ENCODE measurements at places on chromosomes 7 and 10.

DNA sequence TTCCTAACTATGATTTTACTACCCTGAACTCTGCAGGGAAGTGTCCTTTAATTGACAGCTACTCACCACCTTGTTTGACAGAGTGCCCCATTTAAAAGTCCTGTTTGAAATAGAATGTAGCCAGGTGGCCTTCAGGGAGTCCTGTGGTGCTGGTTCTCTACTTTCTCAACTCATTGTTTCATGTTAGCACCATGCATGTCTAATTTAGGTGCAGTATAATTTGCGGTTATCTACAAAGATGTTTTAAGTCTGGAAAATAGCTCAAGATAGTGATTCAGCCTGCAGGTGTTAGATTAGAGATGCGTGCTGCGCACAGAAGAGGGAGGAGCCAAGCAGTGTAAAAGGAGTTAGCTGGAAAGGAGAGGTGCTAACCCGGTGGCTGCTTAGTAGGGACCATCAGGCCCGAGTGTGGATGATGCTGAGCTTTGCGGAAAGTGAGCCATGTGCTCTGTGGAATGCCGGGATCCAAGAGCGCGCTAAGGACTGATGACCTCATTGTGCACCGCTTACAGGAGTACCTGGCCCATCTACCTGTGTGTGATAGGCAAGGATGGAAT is 1.2 kb downstream of the CCM2 start:
- peak; percentile 38 for DNase-seq

- no peak for DNase-seq
Observed at GRCh38 chr10:101330631-101331225, 23.2 kb upstream of the BTRC start.

- no peak for DNase-seq
Observed at GRCh38 chr10:47404446-47404845, 20.4 kb upstream of the ZNF488 start.

DNA sequence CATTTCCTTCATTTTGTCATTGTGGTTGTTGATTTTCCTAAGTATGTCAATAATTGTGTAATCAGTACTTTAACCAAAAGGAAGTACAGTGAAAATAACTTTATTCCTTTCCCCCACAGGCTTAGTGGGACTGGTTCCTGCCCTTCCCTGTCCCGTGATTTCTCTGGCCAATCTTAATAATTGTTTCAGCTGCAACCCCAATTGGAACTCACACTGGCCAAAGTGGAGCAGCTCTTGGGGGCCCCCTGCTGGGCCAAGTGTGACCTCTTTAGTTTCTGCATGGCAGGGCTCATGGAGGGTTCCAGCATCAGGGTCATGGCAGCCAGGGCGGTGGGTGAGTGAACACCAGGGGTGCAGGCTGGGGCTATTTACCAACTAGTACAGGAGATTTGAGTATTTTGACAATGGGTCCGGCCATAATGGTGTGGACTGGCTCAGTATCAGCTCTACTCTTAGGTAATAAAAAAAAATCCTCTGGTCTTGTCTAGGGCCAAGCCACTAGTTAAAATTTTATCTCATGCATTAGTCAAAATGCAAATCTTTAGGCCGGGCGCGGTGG is 31.7 kb downstream of the CYCS start:
- peak; percentile 54 for DNase-seq

DNA sequence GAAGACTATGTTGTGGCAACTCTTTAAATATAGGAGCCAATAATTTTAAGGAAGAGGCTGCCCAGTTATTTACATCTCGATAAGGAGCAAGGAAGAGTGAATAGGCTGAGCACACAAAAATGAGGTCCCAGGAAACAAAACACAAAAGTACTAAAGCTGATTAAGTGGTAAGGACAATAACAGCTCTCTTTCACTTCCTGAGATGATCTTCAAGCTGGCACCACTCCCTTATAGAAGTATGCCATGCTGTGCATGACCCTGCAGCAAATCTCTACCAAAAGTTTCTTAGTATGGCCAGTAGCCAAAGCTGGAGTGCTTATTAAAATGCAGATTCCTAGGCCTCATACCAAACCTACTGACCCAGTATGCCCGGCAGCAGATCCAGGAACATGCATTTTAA is 39.7 kb downstream of the CADPS2 start:
- DNase-seq, result no peak

DNA sequence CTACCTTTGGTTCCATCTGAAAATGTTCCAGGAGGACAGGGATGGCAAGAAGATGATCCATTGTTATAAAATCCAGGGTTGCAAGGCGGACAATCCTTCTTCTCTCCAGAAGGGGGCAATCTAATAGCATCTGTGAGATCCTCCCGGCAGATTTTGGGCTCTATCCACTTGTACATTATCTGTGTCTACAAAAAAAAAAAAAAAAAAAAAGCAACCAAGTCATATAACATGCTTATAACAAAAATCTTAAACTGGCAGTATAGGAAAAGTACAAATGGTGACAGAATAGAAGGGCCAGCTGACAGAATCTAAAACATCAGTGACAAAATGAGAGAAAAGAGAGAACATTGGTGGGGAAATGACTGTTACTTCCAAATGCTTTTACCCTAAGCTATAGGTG is 132.7 kb downstream of the ELAPOR2 start:
- no peak for DNase-seq

Measured in activated T-helper 1 cell treated with anti-CD3 and anti-CD28 coated beads, Interleukin-2, amount 50 U/mL, for 16 hours (primary cell).